ENCODE measurements at places on chromosomes 2 and 18.

GRCh38 chr18:41263956-41264355, 691.1 kb upstream of the PIK3C3 start:
- no peak for DNase-seq

DNA sequence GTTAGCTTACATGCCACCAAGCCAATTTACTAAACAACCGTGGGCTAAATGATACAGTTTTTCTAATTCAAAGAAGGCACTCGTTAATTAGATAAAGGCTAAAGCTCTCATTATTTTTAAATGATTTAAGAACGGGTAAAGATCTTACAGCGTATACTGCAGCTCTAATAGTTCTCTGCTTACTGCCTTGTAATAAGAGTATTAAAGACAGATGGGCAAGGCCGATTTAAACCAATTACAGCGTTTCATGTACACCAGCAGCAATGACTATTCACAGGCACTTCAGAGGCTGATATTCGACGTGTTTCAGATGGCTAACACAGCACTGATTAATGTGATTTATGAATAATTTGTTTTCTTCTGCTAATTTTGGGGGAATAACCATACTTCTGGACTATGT, 259.3 kb downstream of the ZNF407 start:
- no peak for DNase-seq

GRCh38 chr2:200121931-200122330, 166.5 kb downstream of the MAIP1 start:
- DNase-seq = no peak

DNA sequence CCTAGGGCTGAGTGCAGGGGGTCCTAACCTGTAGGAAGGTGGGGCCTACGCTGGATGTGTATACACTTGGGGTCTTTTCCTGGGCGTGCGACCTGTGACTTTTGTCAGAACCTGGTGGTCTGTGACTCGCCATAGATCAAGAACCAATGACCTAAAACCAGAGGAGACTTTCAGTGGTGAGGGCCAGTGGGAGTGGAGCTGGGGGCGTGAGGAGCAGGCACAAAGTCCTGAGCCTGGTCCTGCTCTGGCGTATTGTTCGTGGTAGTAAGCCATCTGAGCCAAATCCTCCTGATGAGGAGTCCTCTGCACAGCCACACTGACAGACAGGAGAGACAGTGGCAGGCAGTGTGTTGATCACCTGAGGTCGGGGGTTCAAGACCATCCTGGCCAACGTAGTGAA, 8.9 kb downstream of the INPP4A start:
- DNase-seq = no peak

GRCh38 chr2:7899241-7899640, 782.6 kb upstream of the ID2 start:
- DNase-seq = no peak

GRCh38 chr18:43606795-43607194, 329.5 kb upstream of the SYT4 start:
- no peak for DNase-seq

GRCh38 chr2:215764441-215765048, 248.8 kb downstream of the MREG start:
- DNase-seq = no peak

DNA sequence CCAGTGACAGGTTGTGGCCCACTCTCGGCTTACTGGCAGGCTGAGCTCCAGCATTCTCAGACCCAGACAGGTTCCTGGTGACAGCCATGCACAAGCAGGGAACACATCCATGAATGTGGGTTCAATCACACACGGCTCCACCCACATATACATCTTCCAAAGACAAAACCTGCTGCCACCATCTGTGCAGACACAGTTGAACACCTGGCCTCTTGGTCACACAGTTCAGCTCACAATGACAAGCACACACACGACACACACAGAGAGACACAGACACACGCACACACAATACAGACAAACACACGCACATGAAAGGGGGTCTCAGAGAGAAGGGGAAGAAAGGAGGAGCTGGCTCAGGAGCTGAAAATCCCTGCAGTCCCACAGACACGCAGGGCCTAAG, 32.1 kb upstream of the PTMA start:
- no peak for DNase-seq

- no peak for DNase-seq
These were observed 68.5 kb downstream of the TMEM18 start for GRCh38 chr2:608711-609110.

DNA sequence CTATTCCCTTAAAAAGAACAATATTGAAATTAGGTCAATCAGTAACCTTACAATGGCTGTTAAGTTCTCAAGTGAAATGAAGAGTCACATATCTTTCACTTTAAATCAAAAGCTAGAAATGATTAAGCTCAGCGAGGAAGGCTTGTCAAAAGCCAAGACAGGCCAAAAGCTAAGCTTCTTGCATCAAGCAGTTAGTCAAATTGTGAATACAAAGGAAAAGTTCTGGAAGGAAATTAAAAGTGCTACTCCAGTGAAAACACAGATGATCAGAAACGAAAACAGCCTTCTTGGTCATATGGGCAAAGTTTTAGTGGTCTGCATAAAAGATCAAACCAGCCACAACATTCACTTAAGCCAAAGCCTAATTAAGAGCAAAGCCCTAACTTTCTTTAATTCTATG, 402.6 kb upstream of the ZEB2 start:
- no peak for DNase-seq

Data from stimulated activated CD8-positive, alpha-beta memory T cell treated with anti-CD3 and anti-CD28 coated beads, Interleukin-12 subunit alpha, Interleukin-12 subunit beta, amount 100 ng/mL, for 1 hour (primary cell).